Natural killer cell (primary cell): ENCODE measurements at places on chromosomes 1 and 21. TPM values are rescaled to one million over a fixed set of nuclear protein-coding genes. Genes with fewer than 3 reads are reported as not detected.

The TCHH gene
- total RNA-seq = not detected

The MTHFR gene
- total RNA-seq = 61.8 TPM

The PPP1R15B gene
- 174 TPM for total RNA-seq

The VAV3 gene
- total RNA-seq = 101 TPM
